ENCODE measurements at places on chromosomes 11 and 22. TPM values are rescaled to one million over a fixed set of nuclear protein-coding genes. Genes with fewer than 3 reads are reported as not detected.
A peak's percentile ranks its signal among the peaks of the same experiment; 100 is the strongest.

- DNase-seq = no peak
Observed at GRCh38 chr11:113249491-113249763, 65.0 kb upstream of the TTC12 start.

- DNase-seq = no peak
Observed at GRCh38 chr11:59029366-59029889, 56.7 kb upstream of the GLYATL1B start.

MUC6 gene
- not detected for total RNA-seq

GRCh38 chr22:42993651-42994275, 21.2 kb downstream of the PACSIN2 start:
- no peak for DNase-seq

GRCh38 chr11:1757861-1758610, 5.7 kb downstream of the CTSD start:
- no peak for DNase-seq

GRCh38 chr22:22935546-22936157, 48.0 kb downstream of the IGLL5 start:
- peak; percentile 97 for DNase-seq

DNA sequence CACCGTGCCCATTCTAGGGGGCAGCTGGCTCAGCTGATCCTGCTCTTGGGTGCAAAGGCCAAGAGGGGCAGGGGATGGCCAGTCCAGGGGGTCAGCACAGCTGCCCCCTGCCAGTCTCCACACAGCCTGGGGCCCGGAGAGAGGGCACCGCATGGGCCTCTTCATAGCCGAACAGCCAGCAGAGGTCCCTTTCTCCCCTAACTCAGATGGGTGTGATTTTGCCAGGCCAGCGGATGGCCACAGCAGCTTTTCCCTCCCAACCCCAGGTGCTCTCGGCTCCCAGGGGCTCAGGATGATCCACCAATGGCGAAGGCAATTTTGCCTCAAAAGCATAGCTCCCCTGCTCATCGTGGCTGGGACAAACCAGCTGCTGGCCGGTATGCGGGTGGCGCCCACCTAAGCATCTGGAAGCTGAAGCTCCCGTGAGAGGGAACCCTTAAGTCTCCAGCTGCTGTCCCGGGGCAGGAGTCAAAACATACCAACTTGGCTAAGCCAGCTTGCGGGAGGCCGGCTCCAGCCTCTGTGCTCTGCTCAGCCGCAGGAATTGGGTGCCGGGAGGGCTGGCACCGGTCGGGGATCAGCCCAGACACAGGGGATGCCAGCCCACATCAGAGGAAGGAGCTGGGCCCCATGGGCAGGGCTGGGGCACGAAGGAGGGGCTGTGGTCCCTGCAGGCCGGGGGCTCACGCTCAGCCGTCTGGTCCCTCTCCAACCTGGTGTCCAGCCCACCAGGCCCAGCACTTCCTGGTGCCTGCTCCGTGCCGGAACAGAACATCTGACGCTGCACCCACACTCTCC, 30.5 kb upstream of the GNB1L start:
- no peak for DNase-seq

RPLP2 gene
- total RNA-seq = 1,042 TPM

DNA sequence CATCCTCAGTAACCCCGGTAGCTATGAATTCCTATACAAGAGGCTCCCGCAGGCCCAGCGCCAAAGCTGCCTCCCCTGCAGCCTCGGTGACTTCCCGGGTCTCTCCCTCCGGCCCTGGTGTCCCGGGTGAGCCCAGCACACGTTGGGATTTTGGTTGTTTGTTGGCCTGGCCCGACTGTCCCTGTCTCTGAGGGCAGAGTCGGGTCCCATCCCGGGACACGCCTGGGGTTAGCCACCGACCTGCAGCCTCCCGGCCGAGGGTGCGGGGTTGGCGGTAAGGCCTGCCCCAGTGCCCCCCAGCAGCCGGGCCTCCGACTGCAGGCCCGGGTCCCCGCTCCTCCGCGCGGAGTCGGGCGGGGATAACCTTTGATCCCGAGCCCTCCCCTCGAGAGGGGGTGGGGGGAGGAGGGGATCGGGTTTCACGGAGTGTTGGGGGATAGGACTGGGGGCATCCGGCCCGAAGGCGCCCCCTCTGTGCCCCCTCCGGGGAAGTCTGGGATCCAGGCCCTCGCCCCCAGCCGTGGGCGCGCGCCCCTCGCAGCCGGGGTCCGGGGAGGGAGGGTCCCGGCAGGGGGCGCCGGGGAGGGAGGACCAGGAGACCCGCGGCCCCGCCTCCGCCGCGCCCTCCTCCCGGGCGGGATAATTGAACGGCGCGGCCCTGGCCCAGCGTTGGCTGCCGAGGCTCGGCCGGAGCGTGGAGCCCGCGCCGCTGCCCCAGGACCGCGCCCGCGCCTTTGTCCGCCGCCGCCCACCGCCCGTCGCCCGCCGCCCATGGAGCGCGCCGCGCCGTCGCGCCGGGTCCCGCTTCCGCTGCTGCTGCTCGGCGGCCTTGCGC, at the start of gene FBLN1:
FBLN1 (plus strand) TSS at position 669 of the 835 bp plus-strand sequence; CDS start at position 772, 103 bp downstream.
- no peak for DNase-seq

DNA sequence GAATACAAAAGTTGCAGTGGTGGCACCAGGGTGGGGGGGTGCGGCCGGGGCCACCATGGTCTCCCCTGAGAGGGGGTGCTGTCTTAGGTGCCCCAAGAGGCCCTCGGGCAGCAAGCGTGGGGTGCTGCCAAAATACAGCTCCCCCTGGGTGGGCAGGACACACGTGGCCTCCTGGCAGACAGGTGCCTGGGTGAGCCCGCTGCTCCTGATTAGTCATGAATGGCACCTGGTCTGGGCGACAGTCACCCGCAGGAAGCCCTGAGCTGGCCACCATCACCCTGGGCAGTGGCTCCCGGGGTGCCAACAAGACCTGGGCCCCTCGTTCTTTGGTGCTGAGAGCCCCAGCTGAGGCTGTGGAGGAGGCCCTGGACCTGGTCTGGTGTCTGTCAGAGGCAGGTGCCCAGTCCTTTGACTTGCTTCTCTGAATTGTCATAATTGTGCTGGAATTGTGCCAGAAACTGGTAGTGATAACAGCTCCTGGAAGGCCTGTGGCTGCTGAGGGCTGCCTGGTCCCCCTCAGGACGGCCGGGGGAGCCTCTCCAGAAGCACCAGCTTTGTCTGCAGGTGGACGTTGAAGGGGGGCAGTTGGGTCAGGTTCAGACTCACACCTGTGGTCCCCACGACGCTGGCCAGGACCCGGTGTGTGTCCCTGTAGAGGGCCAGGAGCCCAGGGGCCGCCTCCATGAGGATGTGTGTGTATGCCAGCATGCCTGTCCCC, 14.8 kb downstream of the ALG12 start:
- DNase-seq = no peak

CARD16 gene
- total RNA-seq = 18.0 TPM

All from Karpas-422 (cell line).